ENCODE measurements at places on chromosomes 12 and 14.

DNA sequence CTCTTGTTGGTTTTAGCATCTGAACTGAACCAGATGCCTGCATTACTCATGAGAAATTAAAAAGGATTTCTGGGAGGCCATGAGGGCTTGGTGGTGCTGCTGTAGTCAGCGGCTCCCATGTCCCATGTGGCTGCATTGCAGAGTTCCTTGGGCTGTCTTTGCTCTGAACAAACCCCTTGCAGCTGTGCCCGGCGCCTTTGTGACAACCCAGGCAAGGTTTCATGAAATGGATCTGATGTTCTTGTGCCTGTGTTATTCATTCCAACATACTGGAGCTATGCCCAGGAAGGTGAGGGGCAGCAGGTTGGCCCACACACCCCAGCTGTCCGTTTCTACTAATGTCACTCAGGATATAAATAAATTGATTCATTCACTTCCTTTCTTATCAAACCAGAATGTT is 40.8 kb downstream of the TGFB3 start:
- no peak for DNase-seq

- DNase-seq: no peak
These were observed 3.9 kb upstream of the TMEM63C start for GRCh38 chr14:77177702-77178101.

- no peak for DNase-seq
These were observed 9.0 kb upstream of the KRT71 start for GRCh38 chr12:52561880-52562449.

DNA sequence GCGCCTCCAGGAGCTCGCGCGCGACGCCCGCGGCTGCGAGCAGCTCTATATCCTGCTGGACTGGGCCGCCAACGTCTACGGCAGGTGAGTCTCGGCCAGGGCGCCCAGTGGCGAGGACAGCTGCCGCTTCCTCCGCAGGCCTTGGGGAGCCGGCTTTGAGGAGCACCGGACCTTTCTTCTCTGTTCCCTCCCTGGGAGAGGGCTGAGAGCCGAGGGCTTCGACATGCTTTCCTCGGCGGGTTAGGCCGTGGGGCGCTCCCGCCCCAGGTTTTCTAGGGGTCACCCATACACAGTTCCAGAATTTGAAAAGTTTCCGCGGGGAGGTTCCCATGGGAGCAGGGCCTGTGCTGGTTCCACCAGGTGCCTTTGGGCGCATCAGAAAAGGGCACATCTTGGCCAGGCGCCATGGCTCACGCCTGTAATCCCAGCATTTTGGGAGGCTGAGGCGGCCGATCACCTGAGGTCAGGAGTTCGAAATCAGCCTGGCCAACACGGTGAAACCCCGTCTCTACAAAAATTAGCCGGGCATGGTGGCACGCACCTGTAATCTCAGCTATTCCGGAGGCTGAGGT is 8.2 kb downstream of the EXOC3L4 start:
- no peak for DNase-seq

GRCh38 chr14:77151245-77151644 is 9.7 kb upstream of the ZDHHC22 start:
- no peak for DNase-seq

- DNase-seq: no peak
These were observed 20.4 kb downstream of the GPR65 start for GRCh38 chr14:88025313-88025712.

DNA sequence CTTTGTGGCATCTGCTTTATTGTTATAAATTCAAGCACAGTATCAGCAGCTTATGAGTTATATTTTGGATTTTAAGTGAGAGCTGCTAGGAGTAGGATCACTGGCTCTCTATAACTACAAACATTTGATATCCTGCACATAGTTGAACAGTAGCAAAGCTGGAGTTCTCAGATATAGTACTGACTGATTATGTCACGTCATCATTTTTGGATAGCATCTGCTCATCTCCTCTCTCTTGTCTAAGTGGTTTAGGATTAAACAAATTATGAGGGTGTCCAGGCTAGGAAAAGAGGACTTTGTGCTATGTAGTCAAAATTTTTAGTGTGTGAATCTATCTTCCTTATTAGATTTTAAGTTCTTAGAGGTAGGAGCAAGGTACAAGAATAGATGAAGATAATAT is 18.4 kb downstream of the PPP4R4 start:
- no peak for DNase-seq

DNA sequence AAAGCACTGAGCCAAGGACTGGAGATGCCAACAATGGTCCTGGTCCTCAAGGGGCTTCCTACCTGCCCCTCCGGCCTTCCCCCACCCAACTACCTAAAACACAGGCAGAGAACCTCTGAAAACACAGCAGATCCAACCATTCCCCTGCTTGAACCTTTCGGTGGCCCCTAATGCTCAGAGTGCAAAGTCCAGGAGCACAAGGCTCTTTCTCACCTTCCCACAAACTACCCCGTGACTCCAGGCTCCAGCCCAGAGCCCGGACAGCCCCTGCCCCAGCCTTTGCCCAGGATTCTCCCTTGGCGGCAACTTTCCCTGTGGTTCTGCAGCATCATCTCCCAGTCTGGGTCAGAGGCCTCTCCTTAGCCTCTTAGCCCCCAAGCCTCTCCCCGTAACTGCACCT is 1.6 kb upstream of the CD9 start:
- DNase-seq: no peak

DNA sequence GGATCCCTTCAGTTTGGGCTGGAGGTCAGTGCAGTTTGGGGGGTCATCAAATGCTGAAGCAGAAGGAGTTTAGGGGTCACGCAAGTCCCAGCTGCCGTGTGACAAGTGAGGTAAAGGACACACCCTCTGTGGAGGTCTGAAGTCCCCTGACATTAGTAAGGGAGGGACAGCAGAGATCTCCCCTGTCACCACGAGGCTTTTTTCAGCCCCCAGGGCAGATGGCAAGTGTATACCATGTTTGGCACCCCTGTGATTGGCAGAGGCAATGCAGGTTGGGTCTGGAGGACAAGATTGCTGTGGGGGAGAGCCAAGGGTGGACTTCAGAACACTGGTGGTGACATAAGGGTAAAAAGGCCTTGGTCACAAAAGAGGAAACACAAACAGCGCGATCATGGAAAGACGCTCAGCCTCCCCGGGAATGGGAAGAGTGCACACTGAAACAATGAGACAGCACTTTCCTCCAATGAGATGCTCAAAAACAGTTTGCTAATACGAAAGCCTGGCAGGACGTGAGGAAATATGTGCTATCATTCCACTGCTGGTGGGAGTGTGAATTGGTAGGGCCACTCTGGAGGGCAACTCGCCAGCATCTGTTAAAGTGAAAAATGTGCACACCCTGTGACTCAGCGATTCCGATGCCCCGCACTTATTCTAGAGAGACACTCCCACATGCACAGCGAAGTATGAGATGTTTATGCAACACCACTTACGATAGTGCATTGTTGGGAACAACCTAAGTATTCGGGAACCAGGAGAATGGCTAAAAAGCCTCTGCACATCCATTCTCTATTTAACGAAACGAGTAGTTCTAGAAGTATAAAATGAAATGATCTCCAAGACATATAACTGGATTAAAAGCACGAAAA is 14.4 kb upstream of the CD27 start:
- DNase-seq: no peak

DNA sequence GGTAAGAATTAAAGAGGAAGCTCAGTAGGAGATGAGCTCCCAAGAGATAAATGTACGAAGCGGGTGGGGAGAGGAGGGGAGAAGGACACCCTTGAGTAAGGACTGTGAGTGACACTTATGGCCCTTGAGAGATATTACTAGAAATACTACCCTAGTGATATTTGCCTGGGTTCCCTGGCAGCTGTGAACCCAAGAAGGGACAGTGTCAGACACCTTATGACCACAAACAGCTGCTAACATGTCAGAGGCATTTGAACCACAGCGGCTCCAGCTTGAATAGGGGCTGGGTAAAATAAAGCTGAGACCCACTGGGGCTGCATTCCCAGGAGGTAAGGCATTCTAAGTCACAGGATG is 19.6 kb upstream of the SLC6A12 start:
- DNase-seq: no peak

GRCh38 chr12:84636801-84637290 is 275.8 kb downstream of the SLC6A15 start:
- DNase-seq: no peak

DNA sequence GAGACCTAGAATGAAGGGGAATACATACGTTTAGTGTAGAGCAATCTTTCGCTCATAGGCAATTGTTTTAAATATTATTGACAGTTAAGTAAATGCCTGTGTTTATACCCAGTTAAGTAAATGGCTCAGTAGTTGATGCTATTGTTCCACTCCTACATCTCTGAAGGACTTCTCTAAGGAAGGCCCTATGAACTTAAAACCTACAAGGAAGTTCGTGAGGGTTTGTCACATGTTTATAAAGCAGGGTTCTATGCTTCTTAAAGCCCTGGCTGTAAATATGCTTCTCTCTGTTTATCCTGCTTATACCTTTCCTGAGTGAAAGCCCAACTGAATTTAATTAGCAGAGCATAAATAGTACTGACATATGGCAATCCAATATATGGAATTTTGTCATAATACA is 282.1 kb upstream of the NPAS3 start:
- no peak for DNase-seq

- no peak for DNase-seq
These were observed 84.9 kb upstream of the DIO3 start for GRCh38 chr14:101476258-101476915.

DNA sequence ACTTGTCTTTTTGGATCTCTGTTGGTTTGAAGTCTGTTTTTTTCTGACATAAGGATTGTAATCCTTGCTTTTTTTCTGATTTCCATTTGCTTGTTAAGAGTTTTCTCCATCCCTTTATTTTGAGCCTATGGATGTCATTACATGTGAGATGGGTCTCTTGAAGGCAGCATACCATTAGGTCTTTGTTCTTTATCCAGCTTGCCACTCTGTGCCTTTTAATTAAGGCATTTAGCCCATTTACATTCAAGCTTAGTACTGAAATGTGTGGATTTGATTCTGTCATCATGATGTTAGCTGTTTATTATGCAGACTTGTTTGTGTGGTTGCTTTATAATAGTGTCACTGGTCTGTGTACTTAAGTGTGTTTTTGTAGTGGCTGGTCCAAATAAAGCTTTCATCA is 100.0 kb downstream of the CCDC91 start:
- no peak for DNase-seq

GRCh38 chr12:97061171-97061570 is 154.1 kb downstream of the NEDD1 start:
- no peak for DNase-seq

GRCh38 chr12:93079271-93079670 is 150.2 kb upstream of the EEA1 start:
- DNase-seq: no peak

GRCh38 chr14:103733651-103734050 is 18.0 kb downstream of the ZFYVE21 start:
- DNase-seq: no peak

DNA sequence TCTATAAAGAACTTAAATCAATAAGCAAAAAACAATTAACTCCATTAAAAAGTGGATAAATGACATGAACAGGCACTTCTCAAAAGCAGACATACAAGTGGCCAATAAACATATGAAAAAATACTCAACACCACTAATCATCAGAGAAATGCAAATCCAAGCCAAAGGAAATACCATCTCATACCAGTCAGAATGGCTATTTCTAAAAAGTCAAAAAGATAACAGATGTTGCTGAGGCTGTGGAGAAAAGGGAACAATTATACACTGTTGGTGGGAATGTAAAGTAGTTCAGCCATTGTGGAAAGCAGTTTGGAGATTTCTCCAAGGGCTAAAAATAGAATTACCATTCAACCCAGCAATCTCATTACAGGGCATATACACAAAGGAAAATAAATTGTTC is 234.5 kb upstream of the PLXNC1 start:
- DNase-seq: no peak

DNA sequence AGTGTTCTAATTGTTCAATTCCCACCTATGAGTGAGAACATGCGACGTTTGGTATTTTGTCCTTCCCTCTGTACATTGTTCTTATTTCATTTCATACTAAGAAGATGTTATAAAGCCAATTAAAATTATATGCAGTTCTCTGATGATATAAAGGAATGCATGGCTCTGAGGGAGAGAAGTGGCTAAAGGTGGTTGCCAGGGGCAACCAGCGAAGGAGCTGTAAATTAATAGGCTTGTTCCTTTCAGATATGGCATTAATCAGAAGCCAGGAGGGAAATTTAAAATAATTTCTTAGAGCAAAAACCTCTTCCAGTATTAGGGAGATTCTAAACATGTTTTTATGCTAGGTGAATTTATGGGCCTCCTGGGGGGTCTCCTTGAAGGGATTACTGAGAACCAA is 227.8 kb downstream of the TMEM117 start:
- no peak for DNase-seq

DNA sequence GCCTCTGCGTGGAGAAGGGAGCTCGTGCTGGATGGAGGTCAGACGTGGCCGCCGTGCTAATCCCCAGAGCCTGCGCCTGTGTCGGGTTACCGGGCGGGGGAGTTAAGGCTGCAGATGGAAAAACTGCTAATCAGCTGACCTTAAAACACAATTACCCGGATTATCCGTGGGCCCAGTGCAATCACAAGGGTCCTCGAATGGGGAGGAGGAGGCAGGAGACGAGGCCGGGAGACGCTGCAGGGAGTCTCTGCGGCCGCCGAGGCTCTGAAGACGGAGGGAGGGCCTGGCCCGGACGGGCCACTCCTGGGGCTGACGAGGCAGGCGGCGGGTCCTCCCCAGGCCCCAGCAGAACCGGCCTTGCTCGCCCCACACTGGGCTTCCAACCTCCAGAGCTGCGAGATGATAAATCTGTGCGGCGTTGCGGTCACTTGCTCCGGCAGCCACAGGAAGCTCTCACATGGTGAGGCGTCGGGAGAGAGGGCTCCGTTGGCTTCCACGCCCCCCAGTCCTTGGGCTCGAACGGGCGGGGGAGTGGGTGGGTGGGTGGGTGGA is 32.9 kb upstream of the FBRSL1 start:
- no peak for DNase-seq

DNA sequence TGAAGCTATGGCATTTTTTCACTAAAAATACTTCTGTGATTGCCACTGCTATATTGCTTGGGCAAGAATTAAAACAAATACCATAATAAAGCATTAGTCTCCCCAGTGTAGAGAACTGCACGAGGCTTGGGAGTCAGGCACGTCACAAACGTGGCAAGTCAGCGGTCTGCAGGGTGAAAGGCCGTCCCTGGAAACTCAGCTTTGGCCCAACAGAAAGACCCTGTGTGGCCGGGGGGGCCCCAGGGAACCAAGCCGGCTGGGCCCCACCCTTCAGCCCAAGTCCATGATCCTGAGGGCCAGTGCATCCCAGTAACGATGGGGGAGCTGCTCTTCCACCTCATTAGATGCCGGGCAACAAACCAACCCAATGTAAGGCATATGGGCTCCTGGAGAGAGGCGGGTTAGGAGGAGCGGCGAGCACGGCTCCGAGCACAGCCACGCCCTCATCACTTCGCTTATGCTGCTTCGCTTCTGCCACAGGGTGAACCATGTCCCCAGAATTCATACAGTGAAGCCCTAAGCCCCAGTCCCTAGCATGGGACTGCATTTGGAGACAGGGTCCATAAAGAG is 50.9 kb upstream of the GPR68 start:
- no peak for DNase-seq

- no peak for DNase-seq
These were observed 12.4 kb upstream of the EVL start for GRCh38 chr14:100052819-100053218.

GRCh38 chr12:9344541-9344940 is 136.3 kb upstream of the PZP start:
- no peak for DNase-seq

- no peak for DNase-seq
These were observed 8.9 kb downstream of the STX2 start for GRCh38 chr12:130830246-130830551.
